ENCODE measurements at places on chromosomes 6 and 20.
A peak's percentile ranks its signal among the peaks of the same experiment; 100 is the strongest.

DNA sequence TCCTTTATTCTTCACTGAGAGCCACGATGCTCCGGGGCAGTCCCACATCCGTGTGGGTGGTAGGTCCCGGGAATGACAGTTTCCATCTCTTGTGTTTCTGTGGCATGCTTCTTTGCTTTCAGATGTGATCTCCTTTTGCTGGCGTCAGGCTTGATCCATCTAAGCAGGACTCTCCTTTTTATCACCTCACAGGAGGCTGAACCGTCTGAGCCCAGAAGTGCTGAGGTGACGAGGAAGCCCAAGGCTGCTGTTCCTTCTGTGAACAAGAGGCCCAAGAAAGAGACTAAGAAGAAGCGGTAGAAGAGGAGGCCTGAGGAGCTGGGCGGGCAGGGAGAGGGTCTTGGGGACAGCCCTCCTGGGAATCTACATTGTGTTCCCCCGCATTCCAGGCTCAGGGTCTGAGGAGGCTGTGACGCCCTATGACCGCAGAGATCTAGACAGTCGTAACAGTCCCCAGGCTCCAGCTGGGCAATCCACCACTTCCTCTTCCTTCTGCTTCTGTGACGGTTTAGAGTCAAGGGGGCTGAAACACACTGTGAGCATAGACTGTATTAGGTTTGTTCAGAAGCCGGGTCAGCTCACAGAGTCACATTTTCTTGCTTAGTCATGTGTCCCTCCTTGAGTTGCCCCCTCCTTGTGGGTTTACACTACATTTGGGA lies 26.8 kb downstream of the MANBAL start:
- DNase-seq = no peak

GRCh38 chr6:132797951-132798868 lies at the start of gene SLC18B1:
SLC18B1 (minus strand) TSS chr6:132798637; CDS start chr6:132798456, 181 bp downstream.
- peak; percentile 78 for DNase-seq

DNA sequence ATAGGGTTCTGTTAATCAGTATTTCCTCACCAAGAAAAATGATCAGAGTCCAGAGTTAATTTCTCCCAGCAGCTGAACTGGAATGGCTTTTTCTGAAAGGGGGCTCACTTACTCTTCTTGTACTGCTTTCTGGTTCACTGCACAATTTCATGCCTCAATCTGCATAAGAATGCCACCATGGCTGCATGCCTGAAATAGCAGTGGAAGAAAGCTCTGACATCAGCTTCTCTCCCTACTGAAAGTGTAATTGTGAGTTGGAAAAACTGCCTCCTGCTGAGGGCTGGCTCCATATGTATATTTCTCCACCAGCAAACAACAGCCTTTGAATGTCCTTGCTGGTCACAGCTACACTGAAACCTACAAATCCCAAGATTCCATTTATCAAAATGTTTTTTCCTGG lies 1027.2 kb upstream of the GJE1 start:
- no peak for DNase-seq

GRCh38 chr6:134245041-134245440 lies 72.9 kb downstream of the SGK1 start:
- no peak for DNase-seq

DNA sequence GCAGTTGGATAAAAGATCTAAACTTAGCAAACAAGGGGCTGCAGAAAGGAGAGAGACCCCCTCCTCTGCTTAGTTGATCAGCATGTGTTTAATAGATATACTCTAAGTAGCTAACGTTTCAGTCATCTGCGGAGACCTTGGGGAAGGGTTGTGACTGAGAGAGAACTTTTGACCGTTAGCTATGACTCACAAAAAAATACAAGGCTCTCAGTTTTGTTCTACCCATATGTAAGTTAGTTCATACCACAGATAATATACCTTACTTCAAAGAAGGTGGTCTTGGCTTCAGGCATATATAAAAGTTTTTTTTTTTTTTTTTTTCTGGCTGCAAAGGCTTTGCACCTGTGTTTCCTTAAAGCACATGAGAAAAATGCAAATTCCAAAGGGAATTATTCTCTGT lies 258.9 kb downstream of the GJA1 start:
- DNase-seq = no peak

GRCh38 chr6:152973916-152974315 lies 8.9 kb downstream of the FBXO5 start:
- no peak for DNase-seq

DNA sequence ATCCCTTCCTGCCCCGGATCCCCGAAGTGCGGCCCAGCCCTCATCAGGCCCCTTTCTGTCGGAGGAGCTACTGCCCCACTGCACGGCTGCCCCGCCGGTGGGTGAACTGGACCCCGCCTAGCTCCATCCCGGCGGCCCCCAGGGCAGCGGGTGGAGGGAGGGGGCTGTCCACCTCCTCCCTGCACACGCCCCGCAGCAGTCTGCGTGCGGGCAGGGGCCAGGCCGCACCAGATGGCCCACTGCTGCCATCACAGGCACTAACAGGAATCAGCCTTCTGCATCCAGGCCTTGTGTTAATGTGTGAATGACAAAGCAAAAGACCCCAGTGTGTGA lies 54.9 kb upstream of the UNC93A start:
- no peak for DNase-seq

DNA sequence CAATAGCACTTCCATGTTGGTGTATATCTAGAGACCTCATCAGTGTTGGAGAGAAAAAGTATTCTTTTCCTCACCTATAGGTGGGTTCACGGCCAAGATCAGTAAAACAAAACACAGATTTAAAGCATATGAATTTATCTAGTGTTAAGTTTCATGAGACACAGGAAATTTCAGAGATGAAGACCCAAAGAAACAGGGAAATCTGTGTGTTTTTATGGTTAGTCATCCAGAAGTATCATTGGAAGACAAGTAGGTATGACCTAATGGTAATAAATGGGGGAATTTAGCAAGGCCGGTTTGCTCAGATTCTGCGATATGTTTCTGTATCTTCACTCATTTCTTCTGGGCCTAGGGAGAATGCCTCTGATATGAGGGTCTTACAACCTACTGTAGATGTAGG lies 419.6 kb upstream of the MARCKS start:
- DNase-seq = no peak

DNA sequence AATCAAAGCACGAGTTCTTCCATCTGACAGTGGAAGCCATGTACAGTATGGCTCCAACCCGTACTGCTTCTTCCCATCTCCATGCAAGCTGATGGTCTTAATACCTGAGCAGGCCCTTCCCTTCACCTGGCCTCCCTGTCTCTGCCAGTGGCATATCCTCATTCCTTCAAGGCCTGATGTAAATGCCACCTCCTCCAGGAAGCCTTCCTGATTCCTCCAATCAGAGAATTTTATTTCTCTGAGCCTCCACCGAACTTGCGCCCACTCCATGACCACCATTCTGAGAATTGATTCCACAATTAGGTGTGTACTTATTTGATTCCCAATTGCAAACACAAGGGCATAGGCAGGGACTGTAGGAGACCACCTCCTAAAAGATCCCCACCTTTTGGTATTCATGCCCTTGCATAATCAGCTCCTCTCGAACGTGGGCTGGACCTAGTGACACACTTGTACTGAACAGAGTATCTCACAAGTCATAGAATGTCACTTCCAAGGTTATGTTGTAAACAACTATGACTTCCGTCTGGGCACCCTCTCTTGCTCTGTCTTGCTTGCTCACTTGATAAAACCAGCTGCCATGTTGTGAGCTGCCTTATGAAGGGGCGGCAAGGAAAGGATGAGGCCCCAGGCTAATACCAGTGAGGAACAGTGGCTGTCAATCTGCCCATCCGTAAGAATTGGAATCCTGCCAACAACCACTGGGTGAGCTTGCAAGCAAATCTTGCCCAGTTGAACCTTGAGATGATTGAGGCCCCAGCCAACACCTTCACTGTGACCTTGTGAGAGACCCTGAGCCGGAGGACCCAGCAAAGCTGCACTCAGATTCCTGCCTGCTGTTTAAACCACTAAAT lies 38.8 kb downstream of the CPNE5 start:
- DNase-seq = peak; percentile 26

- DNase-seq = no peak
These were observed 81.0 kb downstream of the TIAM2 start for GRCh38 chr6:155075930-155076695.

- no peak for DNase-seq
These were observed 43.5 kb downstream of the IBTK start for GRCh38 chr6:82204020-82204419.

- DNase-seq = peak; percentile 61
These were observed 12.8 kb downstream of the STK4 start for GRCh38 chr20:44979090-44979621.

DNA sequence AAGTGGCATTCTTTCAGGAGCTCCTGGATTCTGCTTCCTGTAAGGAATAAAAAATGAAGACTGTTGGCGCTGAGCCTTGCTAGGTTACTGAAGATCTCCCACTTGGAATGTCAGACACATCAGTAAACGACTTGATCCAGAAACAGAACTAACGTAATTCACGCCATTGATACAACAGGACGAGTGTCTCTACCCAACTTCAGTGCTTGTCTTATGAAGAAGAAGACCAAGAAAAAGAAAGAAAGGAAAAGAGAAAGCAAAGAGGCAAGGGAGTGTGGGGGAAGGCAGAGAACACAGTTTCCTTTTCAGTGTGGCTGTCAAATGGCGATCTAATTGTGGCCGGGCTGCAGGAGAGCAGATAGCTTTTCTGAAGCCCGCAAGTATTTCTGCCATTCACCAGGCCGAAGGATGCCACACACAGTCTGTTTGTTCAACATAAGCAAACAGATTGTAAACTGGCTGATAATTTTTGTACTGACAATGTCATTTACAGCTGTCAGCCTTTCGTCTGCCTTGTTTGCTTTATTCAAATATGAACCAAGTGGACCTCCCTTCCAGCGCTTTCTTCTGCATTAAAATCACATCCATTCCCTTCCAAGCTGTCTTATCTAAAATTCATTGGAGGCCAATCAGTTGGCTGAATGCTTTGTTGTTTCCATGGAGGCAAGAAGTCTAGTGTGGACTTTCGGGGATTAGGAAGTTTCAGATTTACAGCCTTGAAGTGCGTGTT lies 180.6 kb downstream of the FOXA2 start:
- no peak for DNase-seq

- DNase-seq = no peak
These were observed 138.7 kb downstream of the MACROD2 start for GRCh38 chr20:14134004-14134403.

GRCh38 chr20:57676589-57677583 lies 32.9 kb downstream of the PMEPA1 start:
- no peak for DNase-seq

DNA sequence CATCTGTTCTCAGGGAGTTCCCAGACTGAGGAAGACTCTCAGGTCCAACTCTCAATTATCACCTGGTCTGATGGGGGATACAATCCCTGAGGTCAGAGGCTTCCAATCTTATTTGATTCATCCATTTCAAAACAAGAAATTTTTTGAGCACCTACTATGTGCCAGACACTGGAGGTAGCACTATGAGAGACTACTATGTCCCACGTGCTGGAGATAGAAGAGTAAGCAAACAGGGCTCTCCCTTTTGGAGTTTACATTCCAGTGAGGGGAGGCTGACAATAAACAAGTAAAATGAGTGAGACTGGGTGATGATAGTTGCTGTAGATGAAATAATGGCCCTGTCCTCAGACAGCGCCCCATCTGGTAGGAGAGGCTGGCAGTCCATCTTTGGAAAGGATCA lies 16.5 kb downstream of the TMEM151B start:
- no peak for DNase-seq

GRCh38 chr6:112717856-112718255 lies 370.7 kb downstream of the RFPL4B start:
- DNase-seq = no peak

DNA sequence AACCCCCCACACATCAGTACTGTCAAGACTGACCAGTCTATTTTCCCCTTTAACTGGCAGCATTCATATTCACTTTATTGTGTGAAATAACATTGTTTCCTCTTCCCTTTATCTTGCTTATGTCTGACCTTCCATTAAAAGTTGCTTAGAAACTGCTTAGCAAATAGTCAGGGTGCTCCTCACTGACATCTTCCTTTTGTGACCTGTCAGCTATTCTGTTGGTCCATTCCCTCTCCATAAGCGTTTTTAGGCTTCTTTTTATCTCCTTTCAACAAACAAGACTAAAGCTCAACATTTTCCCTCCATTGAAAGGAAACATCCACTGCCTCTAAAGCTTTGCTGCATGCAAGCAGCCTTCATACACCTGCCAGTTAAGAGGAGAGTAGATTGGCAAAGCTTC lies 147.7 kb upstream of the VGLL2 start:
- DNase-seq = no peak

- no peak for DNase-seq
These were observed 28.1 kb downstream of the TOX2 start for GRCh38 chr20:43942667-43943285.

- DNase-seq = no peak
These were observed 1.3 kb upstream of the RBBP8NL start for GRCh38 chr20:62428396-62429295.

DNA sequence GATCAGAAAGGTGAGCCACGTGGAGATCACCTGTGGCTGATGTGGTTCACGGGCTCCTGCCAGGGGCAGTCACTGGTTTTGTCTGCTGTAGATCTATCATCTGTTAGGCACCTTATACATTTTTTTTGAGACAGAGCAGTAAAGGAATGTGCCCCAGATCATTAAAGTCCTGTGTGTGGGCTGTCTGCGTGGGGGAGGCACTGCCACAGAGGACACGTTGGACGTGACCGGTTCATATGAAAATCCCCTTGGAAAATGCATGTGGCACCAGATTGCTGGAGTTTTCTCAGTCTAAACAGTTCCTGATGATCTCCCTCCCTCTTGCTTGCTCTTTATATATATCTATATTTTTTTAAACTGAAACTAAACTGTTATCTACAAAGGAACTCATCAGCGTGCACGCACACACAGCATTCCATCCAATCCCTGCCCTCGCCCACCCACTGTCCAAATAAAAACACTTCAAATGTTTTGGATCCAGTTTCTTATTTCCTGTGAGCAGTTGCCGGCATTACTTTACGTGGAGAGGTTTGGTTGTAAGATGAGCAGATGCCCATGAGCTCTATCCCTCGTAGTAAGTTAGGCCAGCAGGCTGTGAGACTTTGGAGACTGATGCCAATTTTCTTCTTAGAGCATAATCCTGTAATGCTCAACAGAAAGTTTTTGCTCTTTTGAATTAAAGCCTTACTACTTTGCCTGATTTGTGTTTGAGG lies 161.6 kb upstream of the EXOC2 start:
- DNase-seq = no peak

DNA sequence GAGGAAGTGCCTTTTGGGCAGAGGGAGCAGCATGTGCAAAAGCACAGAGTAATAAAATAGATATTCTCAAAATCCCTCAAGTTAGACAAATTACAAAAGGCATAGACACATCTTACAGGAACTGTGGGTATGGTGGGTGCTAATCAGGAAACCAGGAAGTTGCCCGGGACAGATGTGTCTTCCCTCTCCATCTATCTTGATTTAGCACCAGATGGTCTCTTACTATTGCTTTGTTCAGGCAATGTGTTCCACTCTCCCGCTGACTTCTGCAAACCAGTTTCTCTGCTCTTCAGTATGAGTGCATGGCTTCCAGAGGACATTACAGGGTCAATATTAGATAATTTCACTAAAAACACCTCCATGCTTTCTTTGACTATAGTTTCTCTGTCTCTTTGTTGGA lies 13.2 kb downstream of the CITED2 start:
- no peak for DNase-seq

- no peak for DNase-seq
These were observed 113.6 kb upstream of the MAN1A1 start for GRCh38 chr6:119463081-119463626.
